Neural crest cell (in vitro differentiated cells): ENCODE measurements at places on chromosomes 7 and 10. TPM values are rescaled to one million over a fixed set of nuclear protein-coding genes. Genes with fewer than 3 reads are reported as not detected.

- DNase-seq: no peak
These were observed 89.8 kb upstream of the ANLN start for GRCh38 chr7:36299823-36300341.

DNA sequence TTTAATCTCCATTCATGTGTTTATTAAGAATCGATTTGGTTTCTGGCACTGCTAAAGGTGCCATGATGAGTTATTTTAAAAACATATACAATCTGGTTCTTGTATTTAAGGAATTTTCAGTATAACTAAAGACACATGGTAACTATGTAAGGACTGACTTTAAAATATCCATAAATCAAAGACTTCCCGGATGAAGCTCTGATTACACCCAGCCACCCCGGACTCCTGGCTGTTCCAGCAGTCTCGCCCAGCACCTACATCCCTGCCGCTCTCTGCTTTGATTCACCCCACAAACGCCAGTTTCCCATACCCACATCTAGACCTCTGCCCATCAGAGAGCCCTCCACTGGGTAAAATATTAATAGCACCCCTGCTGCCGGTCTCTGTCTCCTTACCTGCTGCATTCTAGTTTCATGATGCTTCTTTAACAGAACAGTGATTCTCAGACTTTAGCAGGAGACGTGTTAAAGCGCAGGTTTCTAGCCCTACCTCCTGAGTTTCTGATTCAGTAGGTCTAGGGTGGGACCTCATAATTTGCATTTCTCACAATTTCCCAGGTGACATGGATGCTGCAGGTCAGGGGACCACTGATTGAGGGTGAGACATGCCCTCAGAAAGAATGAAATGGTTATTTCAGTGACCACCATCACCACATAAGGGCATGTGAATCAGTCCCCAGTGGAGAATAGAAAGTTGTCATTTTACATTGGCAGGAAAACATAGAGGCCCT, 185.7 kb downstream of the KIAA1217 start:
- DNase-seq: no peak

DNA sequence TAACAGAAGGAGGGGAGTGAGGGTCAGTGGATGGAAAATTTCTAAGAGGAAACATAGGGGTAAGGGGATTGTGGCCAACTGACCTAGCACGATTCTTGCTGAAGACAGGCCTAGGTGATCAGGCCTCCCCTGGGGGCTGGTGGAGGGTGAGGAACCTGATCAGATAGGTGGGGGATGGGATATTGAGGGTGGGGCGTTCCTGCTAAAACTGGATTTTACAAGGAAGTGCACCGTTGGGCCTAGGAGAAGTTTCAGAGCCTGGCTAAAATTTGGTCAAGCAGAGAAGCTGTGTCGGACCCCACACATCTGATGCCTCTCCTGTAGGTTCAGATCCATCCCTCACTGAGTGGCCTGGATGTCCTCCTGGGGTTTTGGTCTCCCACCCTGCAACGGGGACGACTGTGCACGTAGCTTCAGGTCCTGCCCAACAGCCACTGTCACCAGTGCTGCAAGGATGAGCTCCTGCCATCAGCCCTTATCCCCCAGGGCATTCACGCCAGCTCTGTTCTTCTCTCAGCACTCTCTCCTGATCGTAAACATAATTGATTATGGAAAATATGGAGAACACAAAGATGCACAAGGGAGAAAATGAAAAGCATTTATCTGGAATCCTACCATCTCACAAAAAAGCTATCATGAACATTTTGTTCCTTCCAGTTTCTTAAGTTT, 89.9 kb downstream of the ADCY1 start:
- no peak for DNase-seq

- DNase-seq: no peak
These were observed 41.1 kb downstream of the TMEM270 start for GRCh38 chr7:73901823-73902597.

DNA sequence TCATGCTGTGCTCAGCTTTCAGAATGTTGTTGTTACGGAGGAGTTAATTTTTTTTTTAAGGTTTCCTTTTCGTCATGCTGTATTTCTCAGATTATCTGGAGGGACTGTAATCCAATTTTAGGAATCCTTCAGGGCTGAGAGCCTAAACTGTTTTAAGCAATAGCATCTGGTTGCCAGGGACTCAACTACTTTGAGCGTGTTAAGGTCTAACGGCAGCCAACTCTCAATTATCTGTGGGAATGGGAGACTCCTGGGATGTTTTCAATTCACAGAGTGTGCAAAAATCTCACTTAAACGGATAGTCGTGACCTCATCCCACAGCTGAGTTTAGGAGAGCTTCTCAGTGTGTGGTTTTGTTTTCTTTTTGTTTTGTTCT, 291.7 kb downstream of the AUTS2 start:
- no peak for DNase-seq

GRCh38 chr7:22255342-22255741, 101.6 kb downstream of the RAPGEF5 start:
- no peak for DNase-seq

- no peak for DNase-seq
These were observed 175.4 kb downstream of the CDC14C start for GRCh38 chr7:49099587-49100326.

GRCh38 chr7:144391823-144392255, 11.7 kb downstream of the NOBOX start:
- peak; percentile 8 for DNase-seq

- peak; percentile 19 for DNase-seq
These were observed 1.2 kb downstream of the MARCHF5 start for GRCh38 chr10:92291921-92292845.

GRCh38 chr7:140475747-140476333, 3.5 kb downstream of the MKRN1 start:
- DNase-seq: peak; percentile 20

- no peak for DNase-seq
These were observed 8.3 kb downstream of the ANKRD7 start for GRCh38 chr7:118232837-118233236.

- DNase-seq: no peak
These were observed 254.9 kb upstream of the PHF14 start for GRCh38 chr7:10718768-10719167.

DNA sequence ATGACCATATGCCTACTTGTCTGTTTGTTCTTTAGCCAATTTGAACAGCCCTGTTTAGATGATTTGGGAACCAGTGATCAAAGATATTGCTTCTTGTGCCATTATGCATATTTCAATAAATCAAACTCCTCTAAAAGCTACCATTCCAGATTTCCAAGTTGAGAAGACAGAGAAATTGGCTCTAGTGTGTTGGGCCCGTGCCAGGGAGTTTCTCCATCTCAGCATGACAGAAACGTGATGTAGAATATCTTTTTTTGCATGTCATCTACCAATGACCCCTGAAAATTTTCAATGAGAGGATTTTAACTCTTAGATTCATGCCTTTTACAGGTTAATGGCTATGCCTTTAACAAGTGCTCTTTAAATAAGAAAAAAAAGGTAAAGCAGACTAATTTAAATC, 50.7 kb upstream of the CABCOCO1 start:
- DNase-seq: no peak

DNA sequence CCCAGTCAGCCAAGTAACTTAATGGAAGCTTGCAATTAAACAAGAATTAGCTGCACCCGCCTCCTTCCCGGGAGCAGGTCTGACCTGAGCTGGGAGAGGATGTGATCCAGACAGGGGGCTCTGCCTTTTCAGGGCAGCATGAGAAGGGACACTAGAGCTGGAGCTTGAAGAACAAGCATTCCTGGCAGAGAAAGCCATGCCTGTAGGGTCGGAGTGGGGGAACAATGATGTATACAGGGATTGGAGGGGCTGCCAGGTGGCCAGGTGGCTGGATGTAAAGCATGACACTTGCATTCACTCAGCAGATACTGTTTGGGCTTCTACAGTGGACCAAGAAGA, 112.5 kb downstream of the GRK5 start:
- no peak for DNase-seq

- peak; percentile 14 for DNase-seq
These were observed at the start of gene IL6 for GRCh38 chr7:22726907-22727713. Gene IL6, plus strand, starts transcription at chr7:22727200. Its CDS starts 63 bp downstream, at chr7:22727263.

DNA sequence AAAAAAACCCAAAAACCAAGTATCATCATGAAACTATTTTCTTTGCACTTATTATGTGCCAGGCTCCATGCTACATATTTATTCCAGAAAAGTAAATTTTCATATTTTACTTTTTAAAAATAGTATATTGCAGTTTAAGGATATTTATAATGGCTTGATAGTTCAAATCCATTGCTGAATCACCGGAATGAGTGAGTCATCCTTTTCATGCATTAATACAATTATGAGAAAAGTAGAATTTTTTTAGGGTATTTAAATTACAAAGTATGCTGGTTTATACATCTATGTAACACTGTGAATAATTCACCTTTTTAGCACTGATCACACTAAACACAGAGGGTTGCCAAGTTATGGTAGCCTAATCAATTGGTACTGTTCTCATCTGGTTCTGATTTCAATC, 54.3 kb downstream of the SLC16A9 start:
- DNase-seq: no peak

DNA sequence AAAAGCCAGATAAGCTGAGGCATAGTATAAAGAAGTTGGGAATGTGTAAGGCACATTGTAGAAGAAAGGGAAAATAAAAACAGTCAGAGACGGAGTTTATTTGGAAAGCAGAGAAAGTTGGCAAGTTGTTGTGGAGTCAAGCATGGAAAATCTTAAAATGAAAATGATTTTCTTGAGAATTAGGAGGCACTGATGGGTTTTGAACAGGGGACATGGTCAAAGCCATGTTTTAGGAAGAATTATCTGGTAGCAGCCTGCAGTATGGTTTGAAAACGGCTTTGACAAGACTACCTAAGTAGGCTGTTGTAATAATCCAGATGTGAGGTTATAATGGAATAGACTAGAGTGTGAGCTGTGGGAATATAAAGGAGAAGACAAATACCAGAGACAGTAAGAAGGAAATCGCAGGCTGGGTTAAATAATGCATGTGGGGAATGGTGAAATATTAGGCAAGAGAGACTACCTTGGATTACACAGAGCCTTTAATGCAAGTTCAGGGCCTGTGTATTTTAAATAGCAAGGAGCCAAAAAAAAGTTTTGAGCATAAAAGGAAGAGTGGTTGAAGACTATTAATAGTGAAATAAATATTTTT, 130.4 kb upstream of the MEOX2 start:
- DNase-seq: no peak

GRCh38 chr7:53473371-53473770, 437.9 kb downstream of the POM121L12 start:
- DNase-seq: no peak

DNA sequence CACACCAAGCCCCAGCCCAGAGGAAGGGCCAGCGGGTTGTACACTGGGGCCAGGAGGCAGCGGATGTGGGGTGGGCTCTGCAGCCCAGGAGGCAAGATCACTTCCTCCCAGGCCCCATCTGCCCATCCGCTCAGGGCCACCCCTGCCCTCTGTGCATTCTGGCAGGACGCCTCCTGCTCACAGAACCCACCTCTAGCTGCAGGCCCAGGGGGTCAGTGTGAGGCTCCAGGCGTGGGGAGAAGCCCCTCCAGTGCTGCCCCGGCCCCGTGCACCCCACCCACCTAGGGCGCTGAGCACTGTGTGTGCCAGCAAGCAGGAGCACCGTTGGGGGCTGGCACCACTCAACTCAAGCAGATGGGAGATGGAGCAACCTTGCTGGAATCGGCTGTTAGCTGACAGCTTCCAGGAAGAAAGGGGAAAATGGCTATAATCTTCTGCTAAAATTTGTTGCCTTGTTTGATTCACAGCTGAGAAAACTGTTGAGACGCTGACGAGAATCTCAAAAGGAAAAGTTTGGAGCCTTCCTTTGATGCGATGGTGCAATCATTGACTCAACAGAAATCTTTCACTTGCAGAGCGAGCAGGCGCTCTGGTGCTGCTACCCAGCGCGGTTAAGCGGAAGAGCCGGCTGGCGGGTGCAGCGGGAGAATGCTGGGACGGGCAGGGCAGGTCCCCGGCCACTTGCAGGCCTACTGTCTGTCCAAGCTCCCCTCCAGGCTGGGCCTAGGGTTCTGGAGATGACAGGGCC, 276.1 kb downstream of the ELFN1 start:
- DNase-seq: no peak

DNA sequence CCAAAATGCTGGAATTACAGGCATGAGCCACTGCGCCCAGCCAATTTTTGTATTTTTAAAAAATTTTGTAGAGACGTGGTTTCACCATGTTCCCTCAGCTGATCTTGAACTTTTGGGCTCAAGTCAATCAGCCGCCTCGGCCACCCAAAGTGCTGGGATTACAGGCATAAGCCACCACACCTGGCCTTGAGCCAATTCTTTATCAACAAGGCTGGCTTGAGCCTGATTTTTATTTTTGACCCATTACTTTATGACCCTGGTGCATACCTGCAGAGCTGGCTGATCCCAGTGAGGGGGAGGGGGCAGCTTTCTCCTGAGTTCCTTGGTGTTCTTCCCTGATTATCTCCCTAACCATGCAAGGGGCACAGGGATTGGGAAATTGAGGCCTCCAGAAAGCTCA, 15.8 kb upstream of the CPA1 start:
- DNase-seq: no peak

DNA sequence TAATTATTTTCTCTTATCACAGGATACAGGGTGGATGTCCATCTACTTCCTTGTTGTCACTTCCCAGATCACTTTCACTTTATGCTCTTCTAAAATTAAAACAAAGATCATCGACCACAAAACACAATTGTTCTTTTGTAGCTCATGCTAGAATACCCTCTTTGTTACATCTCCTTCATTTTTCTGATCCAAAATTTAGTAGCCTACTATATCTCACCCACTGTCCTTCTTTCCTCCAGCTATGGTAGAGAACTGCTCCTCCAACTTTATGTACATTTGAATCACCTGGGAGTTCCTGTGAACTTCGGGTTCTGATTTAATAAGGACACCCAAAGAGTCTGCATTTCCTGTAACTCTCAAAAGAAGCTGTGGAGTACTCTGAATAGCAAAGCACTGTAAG, 1.2 kb upstream of the AHR start:
- no peak for DNase-seq

DNA sequence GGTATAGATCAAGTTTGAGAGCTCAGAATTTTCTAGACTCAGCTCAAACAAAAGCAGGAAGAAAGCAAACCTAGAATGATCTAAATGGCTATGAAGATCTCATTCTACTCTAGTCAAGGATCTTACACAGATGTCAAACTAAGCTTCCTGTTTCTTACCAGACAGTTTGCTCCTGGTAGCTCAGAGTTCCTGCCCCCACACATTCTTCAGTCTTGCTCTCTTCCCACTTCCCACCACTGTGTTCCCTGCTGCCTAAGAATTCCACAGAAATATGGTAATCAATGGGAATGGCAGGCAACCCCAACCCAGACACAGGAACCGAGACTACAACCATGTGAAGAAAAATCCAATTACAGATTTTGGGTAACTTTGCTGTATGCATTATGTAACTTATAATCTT, 133.4 kb upstream of the PTN start:
- DNase-seq: no peak

Gene ASB10
- not detected in 2 replicates for total RNA-seq

Gene HTR7
- 0.09 TPM in 1 of 2 replicates, not detected in the other for total RNA-seq

Gene TRPV5
- 0.07 TPM in 1 of 2 replicates, not detected in the other for total RNA-seq

Gene ZNF117
- total RNA-seq: 26.0 and 27.7 TPM in 2 replicates

Gene MKI67
- 140 and 160 TPM in 2 replicates for total RNA-seq

Gene ZNF12
- 21.9 and 24.6 TPM in 2 replicates for total RNA-seq

Gene ITGB8
- total RNA-seq: 18.2 and 19.9 TPM in 2 replicates

Gene ANKRD7
- not detected in 2 replicates for total RNA-seq

Gene BMPR1A
- total RNA-seq: 77.9 and 78.6 TPM in 2 replicates

Gene LIPK
- total RNA-seq: not detected in 2 replicates

Gene PRTFDC1
- total RNA-seq: 26.7 and 32.0 TPM in 2 replicates

Gene PNLIPRP2
- not detected in 2 replicates for total RNA-seq

Gene COMMD3
- 31.1 and 35.1 TPM in 2 replicates for total RNA-seq
